Fibroblast of lung (primary cell): ENCODE measurements at places on chromosomes 7 and 10. TPM values are rescaled to one million over a fixed set of nuclear protein-coding genes. Genes with fewer than 3 reads are reported as not detected.

AKR1C8 gene
- total RNA-seq, result not detected in 2 replicates

PTN gene
- total RNA-seq, result 13.9 and 30.2 TPM in 2 replicates

TBX20 gene
- not detected in 2 replicates for total RNA-seq

RHOBTB1 gene
- total RNA-seq, result 19.8 TPM in 2 replicates

AMPH gene
- total RNA-seq, result 1.5 and 3.6 TPM in 2 replicates

IFIT1B gene
- under 0.01 TPM in 1 of 2 replicates, not detected in the other for total RNA-seq

BAIAP2L1 gene
- 2.8 and 5.3 TPM in 2 replicates for total RNA-seq

BEND7 gene
- 9.2 and 10.6 TPM in 2 replicates for total RNA-seq

CALML3 gene
- total RNA-seq, result not detected in 2 replicates

EGFR gene
- total RNA-seq, result 36.0 and 55.3 TPM in 2 replicates
